ENCODE measurements at places on chromosomes 13 and 19.

DNA sequence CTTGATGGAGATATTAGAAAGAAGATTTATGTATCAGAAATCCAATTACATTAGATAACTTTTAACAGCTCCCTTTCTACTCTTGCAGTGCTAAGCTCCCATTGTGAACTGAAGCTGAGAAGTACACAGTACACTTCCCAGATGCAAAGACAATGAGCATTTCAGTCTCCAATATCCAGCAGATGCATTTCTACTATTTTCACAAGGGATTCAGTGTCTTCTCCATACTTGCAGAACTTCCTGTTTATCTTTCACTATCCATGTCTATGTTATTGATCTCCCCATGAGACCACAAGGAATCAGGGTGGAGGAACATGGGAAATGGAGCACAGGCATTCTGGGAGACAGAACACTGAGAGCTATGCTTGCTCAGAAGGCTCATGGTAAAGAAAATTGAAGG is 207.5 kb downstream of the ENOX1 start:
- no peak for DNase-seq

DNA sequence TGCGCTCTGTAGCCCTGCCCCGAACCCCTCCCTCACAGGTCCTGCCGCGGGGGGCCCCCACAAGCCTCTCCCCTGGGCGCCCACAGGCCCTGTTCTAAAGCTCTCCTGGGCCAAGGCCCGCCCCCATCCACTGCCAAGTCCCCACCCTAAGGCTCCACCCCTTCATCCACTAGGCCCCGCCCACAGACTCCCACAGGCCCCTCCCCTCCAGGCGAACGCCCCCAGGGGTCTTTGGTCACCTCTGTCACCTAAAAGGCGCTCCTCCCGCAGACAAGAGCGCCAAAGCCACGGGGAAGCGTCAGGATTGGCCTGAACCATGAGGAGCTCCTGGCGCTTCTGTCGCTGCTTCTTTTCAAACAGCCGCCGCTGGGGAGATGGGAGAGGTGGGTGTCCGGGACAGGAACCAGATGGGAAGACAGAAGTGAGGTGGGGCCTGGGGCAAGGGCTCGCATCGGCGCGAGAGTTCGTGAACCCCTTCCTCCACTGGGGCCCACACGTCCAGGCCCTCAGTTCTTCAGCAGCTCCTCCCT is 2.3 kb downstream of the TULP2 start:
- DNase-seq, result peak; percentile 27

- DNase-seq, result no peak
Observed at GRCh38 chr19:41530761-41531301, 45.1 kb upstream of the CEACAM21 start.

DNA sequence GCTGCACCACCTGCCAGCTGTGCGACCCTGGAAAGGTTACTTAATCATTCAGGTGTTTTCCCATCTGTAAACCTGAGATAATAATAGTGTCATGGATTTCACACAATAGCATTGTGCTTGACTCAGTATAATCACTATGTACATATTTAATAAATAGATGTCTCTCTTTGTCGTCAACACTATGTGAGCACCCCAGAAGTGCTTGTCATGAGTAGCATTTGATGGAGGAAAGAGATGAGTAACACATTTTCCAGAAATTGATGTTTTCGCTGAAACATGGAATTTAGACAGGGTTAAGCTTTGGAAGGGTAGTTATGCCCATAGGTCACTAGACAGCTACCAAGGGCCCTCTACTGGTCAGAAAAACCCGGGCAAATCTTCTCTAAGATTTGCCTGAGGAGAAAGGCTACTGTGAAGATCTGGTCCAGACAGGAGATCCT is 9.5 kb upstream of the MBNL2 start:
- no peak for DNase-seq

DNA sequence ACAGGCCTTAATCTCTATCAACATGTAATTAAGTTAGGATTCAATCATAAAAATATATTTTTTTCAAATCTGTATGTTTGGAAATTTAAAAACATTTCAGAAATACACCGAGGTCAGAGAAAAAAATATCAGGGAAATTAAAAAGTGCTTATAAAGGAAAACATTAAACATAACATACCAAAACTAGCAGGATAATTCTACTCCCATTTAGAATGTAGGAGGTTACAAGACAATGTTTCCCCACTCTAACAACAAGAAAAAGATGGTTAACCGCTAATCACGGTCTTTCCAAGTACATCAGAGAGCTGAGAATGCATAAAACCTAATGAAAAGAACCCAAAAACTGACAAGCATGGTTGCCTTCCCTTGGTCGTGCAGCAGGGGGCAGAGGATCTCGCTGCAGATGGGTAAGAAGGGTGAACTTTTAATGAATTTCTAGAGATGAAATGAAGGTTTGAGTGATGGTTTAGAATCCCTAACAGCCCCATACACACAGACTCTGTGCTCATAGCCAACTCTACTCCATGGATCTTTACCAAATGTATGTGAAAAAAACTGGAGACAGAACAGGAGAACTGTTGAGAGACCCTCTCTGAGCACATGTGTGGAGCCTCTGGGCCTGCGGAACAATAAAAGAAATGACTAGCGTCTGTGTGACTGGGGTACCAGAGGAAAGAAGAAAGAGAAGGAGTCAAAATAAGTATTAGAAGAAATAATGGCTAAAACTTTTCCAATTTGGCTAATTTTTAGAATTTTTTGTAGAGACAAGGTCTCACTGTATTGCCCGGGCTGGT is 51.3 kb upstream of the LSM14A start:
- peak; percentile 34 for DNase-seq

DNA sequence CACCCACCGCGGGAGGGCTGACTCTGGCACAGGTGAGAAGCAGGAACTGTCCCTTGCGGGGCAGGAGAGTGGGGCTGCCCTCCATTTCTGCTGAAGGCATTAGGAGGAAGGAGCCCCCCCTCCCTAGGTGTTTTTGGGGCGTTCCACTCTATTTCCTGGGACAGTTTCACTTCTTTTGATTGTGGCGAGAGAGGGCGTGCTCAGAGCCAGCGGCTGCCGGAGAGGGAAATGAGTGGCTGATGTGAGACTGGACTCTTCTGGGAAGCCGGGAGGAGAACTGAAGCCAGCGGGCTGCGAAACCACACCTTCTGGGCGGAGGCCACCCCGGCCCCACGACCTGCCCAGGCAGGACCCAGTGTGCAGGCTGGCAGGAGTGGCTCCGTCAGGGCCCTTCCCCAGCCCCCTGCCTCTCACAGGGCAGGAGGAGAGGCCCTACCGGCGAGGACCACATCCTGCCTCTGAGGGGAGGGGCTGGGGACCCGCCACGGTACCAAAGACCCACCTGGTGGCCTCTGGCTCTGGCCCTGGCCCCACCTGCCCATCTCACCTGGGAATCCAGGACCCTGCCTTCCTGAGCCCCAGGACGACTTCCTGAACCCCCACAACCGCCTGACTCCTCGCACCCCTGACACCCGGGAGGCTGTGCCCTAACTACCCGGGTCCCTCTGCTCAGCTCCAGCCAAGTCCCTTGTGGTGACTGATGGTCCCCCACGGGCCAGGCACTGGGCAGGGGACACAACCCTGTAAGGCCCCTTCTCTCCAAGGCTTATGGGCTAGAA is 25.9 kb downstream of the MPND start:
- peak; percentile 55 for DNase-seq

DNA sequence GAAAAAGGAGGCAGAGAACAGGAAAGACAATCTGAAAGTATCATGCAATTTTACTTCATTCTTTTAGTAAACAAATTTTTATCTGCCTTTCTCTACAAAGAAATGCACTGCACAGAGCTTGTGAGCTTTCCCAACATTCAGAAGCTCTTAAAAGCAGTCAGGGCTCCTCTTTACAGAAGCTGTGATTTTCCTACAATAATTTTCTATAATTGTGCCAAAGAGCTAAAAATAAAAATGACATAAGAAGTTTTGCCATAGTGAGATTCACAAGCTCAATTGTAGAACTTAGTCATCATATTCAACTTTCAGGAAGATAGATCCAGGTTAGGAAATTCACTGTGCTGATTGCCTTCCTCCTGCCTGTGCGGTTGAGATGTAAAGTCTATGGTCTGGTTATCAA is 341.4 kb downstream of the PCDH9 start:
- no peak for DNase-seq

DNA sequence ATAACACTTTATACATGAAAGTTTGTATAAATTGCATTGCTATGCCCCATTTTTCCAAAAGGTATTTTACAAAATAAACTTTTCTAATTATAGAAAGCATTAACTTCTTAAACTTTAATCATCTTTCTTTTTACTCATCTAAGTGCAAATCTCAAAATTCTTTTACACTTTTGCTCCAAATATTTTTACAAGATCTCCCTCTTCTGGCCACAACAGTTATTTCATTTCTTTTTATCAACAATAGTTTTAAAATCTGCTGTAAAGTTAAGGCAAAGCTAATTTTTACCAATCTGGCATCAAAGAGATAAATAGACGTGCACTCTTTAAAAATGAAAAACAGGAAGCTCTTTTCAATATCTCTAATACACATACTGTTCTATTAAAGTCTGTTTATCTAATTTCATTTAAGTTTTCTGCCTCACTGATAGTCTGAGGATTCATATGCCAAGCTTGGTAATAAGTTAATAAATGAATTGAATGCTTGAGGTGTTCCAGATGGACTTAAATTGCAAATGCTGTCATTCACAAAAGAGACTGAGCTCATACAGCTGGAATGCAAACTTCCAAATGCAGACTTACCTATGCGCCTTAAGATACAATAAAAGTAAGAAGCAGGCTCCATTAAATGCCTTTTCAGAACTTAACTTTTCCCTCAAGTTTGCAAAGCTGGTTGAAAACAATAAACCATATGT is 583.0 kb upstream of the ATXN8OS start:
- DNase-seq, result no peak

DNA sequence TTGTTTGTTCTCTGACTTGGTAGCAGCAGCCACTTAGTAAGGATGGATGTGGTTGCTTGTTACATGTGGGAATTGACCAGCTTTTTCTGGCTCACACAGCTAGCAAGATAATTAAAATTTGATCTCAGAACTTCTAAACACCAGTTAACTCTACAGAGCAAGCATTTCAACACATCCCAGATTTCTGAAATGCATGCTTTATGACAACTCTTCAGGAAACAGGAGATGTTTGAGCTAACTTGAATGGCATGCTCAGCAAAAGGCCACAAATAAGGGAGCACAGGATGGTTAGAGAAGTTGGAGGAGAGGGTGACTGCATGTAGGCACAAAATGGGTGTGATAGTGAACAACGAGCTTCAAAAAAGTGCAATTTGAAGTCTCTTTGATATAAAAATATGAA is 167.1 kb upstream of the SPRY2 start:
- no peak for DNase-seq

DNA sequence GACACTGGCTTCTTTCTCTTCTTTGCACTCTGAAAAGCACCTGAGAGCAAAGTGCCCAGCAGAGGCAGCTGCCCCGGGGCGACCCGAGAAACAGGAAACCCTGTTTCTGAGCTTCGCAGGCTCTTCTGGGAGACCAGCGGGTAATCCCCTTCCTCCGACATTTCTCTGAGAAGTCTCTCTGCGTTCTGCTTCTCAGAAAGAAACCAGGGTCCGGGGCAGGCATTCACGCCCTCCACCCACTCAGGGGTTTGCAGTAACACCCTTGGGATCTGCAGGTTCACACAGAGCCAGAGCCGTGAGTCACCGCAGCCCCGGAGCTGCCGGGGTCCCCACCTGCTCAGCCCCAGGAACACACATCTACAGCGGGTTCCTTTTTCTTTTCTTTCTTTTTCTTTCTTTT is 86.0 kb downstream of the GADD45B start:
- DNase-seq, result peak; percentile 68

DNA sequence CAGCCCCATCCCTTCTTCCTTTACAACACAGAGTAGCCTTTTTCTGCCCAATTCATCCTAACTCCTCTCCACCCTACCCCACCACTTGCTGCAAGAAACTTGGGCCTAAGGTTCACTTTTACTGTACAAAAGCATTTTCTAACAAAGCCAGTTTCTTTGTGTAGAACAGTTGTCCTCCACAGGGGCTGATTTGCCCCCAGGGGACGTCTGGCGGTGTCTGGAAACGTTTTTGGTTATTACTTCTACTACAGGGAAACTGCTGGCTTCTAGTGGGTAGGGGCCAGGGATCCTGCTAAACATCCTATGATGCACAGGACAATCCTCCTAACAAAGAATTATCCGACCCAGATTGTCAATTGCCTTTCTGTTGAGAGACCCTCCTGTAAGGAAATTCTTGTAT is 7.3 kb upstream of the LMO7 start:
- DNase-seq, result no peak

- DNase-seq, result no peak
Observed at GRCh38 chr19:8192221-8192820, 16.8 kb upstream of the CERS4 start.

DNA sequence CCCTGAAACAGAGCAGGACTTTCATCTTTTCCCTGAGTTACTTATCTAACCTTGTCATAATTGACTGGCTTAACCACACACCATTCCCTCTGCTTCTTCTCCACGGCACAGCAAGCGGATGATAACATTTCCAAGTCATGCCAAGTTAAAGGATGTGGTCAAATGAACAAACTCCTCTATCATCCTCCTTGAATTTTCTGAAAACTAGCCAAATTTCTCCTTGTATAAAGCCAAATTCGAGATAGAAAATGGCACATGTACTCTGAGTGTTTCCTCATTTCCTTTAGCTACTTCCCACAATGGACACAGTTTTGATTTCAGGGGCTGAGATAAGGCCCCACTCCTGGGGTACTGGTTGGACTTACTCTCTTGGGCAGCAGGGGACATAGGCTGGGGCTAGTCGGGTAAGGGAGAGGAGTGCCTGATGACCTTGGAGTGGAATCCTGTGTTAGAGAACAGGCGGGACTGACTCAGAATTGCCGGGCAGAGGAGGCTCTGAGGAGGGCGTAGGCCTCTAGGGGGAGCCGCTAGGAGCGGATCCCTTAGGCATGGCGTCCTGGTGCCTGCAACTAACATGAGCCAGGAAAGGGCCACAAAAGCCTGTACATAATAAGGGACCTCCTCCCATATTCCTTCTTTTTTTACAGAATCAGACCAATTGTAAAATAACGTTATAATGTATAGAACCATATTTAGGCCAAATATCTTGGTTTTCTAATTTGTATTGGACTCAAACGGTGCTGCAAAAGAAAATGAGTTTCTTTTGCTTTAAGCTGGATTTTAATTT is 20.3 kb upstream of the TMTC4 start:
- no peak for DNase-seq

- peak; percentile 44 for DNase-seq
Observed at GRCh38 chr19:13033819-13034611, 38.7 kb downstream of the NFIX start.

GRCh38 chr13:67390462-67391086 is 160.4 kb upstream of the PCDH9 start:
- no peak for DNase-seq

GRCh38 chr13:112056284-112056727 is 10.6 kb upstream of the SOX1 start:
- DNase-seq, result no peak

DNA sequence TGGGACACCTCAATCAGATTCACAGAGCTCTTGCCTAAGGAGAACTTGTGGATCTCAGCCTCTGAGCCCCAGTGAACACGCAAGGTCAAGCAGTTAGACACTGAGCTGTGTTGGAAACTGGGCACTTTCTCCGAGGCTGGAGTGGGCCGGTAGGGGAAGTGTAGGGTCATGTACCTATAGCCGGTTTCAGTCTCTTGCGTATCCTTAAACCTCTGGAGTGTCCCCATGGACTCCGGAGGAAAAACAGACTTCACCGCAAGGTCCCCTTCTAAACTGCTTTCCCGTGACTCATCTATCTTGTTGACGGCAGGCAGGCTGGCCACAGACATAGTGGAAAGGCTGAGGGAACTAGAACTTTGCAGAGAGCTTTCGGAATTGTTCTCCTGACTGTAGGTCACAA is 11.3 kb downstream of the IQCN start:
- no peak for DNase-seq

- DNase-seq, result no peak
Observed at GRCh38 chr13:29483211-29483610, 112.3 kb downstream of the SLC7A1 start.

GRCh38 chr13:73079359-73079758 is 20.6 kb downstream of the KLF5 start:
- no peak for DNase-seq

All from activated CD4-positive, alpha-beta T cell treated with anti-CD3 and anti-CD28 coated beads for 4 hours (primary cell).